ENCODE measurements at places on chromosomes 11 and 22.

DNA sequence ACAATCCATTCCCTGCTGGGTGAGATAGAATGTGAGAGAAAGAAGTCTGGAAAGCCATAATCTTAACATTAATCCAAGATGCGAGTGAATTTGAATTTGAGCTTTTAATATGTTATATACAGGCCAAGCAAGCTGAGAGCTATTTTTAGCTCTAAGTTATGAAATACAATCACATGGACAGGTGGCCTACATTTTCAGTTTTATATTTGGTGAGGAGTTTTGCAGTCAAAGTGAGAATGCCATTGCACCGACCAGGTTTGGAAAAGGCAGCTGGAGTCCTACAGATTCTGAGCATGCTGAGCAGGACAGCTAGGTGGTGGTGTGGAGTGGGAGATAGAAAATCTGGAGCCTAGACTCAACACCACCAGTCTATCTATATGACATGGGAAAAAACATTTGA is 12.0 kb downstream of the OR5B21 start:
- DNase-seq: no peak

DNA sequence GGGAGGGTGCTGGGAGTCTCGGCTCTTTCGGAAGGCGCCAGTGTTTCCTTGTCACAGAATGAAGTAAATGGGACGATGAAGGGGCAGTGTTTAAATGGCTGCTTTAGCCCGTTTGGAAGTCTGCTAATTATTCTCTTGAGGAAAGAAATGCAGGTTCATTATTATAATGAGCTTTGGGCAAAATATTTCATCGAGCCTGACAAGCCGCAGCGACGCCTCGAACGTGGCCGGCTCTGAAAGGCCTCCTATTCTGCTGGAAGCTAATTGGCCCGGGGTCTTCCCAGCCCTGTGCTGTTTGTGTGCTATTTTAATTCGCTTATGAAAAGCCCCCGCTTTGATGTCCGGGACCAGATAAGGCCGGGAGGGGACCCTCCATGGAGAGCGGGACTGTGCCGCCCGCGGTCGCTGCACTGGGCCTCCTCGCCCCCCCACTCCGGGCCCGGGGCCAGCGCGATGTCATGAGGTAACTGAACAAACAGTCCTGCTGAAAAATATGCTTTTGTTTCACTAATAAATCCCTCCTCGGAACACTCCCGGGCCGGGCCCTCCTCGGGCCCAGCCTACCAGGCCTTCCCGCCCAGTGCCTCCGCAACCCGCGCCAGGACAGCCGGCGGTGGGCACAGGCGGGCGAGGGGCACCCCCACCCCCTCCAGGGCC is 78.4 kb downstream of the CDKN1C start:
- DNase-seq: peak; percentile 6

DNA sequence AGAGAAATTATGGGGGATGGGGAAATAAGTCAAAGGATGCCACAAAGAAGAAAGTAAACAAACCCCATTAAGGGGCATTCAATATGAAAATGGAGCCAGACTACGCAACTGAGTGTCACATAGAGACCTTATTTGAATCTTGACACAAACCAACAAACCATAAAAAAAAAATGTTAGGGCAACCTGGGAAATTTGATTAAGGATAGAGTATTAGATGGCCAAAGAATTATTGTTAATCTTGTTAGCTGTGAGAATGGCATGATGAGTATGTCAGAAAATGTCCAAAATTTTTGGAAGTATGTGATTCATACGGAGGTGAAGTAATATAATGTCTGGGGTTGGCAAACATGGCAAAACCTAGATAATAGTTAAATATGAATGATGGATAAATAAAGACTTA is 322.1 kb upstream of the MPPED2 start:
- DNase-seq: no peak

DNA sequence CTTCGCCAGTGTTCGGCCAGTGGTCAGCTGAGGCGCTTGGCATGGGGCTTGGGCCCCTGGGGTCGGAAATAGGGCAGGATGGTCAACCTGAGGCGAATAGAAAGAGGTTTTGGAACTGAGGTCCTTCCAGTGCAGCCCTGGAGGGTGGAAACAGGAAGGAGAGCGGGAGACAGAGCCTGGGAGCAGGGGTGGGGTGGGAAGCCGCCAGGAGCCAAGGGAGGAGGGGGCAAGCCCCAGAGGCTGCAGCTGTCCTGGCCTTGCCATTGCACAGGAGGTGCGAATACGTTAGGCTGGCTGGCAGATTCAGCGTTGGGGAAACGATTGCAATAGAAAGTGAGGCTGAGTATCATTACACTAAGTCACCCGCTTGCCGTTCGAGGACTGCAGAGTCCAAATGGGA is 13.9 kb upstream of the KCTD17 start:
- no peak for DNase-seq

DNA sequence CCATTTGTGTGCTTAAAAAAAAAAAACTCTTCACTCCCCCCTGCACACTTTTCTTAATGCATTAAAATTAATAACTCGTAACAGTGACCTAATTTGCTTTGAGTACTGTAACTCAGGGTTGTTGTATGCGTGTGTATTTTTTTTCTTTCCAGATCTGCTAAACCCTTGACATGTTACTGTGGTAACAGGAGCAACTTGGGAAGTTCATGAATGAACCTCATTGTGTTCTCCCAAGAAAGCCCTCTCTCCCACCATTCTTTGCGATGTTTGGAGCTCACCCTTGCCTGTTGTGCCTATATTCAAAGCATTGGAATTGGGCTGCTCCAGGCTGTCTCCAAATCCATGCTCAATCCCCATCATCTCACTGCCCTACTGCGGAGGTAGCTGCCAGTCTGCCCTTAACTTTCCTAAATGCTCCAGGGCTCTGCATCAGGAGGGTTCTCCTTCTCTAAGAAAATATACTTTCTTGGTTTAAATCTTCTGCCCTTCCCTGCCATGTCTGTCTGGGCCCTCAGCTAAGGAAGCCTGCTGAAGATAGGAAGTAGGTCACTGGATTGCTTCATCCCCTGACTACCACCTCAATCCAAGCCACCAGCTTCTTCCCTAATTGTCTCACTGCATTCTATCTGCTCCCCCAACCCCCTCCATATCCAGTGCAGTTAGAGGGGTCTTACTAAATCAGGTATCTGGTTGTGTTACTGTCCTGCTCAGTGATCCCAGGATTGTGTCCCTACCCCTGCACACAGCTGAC is 70.3 kb downstream of the KIRREL3 start:
- DNase-seq: no peak

DNA sequence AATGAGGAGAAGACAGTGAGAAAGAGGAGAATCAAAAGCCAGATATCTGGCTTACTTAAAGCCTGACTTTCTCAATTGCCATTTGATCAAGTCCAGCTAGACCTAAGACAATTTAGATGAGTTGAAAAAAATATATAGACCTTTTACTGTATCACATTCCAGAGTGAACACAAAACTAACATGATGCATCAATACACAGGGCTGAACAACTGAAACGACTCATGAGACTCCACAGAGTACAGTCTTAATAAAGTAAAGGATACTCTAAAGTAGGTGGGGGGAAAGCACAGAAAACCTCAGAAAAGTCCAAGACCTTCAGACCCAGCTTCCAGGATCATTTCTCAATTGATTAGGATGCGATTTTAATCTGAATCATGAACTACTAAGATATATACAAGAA is 95.3 kb upstream of the OR9G4 start:
- no peak for DNase-seq

DNA sequence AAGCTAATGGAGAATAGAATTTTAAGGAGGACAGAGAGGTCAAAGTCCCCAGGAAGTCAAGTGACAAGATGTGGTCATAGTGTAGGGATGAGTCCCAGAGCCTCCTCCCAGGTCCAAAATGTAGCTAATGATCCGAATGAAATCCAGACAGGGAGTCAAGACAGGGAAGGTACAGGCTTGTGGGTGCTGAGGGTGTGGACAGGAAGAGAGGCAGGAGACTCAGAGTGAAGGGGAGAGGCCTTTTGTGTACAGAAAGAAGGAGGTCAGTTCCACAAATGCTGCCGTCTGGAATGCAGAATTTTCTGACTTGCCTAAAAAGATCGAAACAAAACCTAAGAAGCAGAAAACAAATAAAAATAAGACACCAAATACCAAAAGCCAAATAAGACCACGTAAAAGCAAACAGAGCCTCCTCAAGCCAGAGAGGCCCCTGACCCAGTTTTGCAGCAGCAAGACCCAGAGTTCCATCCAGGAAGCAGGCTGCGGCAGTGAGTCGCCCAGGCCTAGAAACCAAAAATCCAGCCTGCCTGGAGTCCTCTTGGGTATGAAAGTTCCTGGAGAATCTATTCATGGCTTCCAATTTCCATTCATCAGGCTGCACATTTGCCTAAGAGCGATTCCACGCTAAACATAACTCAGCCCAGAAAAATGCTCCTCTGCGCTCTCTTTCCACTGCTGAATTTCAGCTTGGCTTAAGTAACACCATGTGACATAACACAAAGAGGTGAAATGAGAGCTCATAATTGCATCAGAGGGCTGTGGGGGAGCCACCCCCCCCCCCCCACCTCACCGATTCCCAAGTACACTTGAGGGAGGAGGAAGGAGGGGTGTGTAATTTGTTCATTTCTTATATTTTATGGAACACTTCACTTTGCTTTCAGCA is 71.2 kb downstream of the KIRREL3 start:
- peak; percentile 91 for DNase-seq

DNA sequence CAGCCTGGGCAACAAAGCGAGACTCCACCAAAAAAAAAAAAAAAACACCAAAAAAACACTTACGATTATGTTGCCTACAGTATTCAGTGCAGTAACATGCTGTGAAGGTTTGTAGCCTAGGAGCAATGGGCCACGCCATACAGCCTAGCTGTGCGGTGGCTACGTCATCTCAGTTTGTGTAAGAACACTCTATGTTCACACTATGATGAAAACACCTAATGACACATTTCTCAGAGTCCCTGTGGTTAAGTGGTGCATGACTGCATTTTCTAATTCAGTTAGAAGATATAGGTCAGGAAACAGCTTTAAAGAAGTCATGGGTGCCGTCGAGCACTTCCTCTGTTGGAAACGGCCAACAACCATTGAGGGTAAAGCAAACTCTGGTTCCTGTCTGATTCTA is 75.7 kb upstream of the ANO1 start:
- no peak for DNase-seq

DNA sequence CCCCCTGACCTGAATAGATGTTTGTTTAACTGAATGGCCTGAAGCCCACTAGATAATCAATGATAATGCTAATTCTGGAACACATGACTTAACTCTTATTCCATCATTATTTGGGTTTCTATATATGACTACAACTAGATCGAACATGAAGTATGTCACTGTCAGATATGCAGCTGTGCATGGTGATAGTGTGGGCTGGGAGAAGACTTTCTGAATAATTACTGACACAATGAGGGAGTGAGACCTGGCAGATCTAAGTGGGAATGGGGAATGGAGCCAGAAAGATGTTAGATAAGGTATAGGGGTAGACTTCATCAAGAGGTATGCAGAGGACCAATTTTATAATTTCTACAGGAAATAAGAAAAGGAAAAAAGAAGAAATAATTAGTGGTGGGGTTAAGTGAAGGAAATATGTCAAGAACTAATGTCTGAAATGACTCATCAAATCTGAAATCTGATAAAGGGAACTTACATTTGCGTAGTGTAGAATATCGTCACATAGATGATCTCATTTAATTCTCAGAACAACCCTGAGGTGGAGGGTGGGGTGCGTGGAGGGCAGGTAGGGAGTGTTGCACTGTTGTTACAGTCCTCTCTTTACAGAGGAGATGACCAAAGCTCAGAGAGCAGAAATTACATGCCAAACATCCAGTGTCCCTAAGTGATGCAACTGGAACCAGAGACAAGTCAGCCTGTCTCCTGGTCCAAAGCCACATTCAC is 68.2 kb upstream of the EED start:
- no peak for DNase-seq

- DNase-seq: peak; percentile 73
These were observed 76.3 kb upstream of the BIRC3 start for GRCh38 chr11:102241026-102241425.

GRCh38 chr11:44764583-44764982 is 37.8 kb downstream of the TSPAN18 start:
- DNase-seq: no peak

- peak; percentile 41 for DNase-seq
These were observed 46.5 kb upstream of the CRTAM start for GRCh38 chr11:122791836-122792235.

GRCh38 chr11:90803831-90804230 is 581.0 kb upstream of the CHORDC1 start:
- DNase-seq: no peak

- DNase-seq: no peak
These were observed 3.3 kb upstream of the E2F8 start for GRCh38 chr11:19244084-19244483.

- no peak for DNase-seq
These were observed 361.6 kb downstream of the GUCY1A2 start for GRCh38 chr11:106656646-106657045.

- peak; percentile 63 for DNase-seq
These were observed 44.9 kb downstream of the AAMDC start for GRCh38 chr11:77865805-77866204.

GRCh38 chr22:32478994-32479393 is 4.4 kb downstream of the FBXO7 start:
- peak; percentile 6 for DNase-seq

GRCh38 chr11:20368438-20368837 is 4.9 kb downstream of the HTATIP2 start:
- DNase-seq: no peak

DNA sequence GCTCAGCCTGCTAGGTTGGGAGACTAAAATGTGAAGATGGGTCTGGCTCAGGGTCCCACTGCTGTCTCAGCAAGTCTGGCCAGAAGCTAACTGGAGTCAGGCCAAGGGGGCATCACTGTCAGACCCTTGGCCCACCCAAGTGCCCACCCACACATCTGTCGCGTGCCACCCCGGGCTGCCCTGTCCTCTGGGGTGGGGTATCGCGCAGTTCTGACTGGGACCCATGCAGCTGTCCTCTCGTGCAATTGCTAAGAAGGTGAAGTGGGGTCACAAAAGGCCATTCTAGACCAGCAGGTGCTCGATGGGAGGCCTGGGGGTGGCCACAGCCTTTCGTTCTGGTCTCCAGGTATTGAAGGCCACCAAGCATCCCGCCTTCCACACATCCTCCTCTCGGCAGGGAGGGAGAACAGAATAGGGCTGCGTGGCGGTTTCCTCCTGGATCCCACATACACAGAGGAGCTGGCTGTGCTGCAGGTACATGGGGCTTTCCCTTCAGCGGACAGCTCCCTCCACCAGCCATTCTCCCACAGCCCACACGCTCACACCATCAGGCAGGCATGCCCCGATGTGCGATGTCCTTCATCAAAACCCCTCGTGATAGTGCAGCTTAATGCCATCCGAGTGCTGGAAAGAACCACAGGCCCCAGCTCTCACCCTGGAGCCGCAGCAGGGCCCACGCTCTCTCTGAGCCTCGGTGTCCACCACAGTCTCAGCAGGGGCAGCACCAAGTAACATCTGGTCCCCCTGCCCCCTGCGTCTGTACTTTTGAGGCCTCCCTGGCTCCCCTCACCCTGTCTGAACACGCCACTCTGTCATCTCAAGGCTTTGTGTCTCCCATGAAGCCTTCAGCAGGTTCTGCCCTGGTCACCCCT is 37.6 kb downstream of the SHANK2 start:
- no peak for DNase-seq

DNA sequence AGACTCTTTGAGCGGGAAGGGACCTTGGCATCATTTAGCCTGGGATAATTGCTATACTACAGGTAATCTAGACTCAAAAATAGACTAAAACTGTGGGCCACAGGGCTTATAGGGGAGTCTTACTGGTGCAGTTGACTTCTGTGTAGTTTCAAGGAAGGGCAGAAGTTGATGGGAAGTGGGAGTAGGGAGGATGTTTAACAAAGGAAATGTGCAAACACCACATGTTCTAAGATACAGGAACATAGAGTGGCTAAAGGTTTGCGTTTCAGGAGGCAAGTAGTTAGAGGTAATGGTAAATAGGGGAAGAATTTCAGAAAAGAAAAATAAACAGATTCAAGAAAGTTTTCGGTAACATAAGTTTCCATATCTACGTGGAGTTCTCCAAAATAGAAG is 14.4 kb upstream of the SORL1 start:
- no peak for DNase-seq
